ENCODE measurements at places on chromosomes 5 and 9.
A peak's percentile ranks its signal among the peaks of the same experiment; 100 is the strongest.

DNA sequence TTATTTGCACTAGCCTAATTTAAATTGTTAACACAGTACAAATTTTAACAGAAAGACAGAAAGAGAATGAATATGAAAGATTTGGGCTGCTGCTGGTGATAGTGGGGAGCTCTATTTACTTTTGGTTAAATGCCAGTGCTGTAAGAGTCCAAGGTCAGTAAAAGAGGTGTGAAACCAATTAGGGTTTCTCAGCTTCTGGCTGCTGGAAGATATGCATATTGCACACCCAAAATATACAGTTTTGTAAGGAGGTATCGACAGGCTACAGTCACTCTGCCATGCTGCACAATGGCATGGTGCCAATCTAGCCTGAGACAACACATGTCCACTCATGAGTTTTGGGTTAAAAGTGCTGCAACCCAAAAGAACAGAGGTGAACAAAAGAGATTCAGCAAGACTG is 79.3 kb downstream of the PPP2R2B start:
- H3K27me3 ChIP-seq, result no peaks in the 10 kb centered on the region
- H3K27ac ChIP-seq, result no peak overlapping the region
- no peaks in the 10 kb centered on the region for H3K4me1 ChIP-seq
- no peaks in the 10 kb centered on the region for H3K36me3 ChIP-seq
- H3K4me3 ChIP-seq, result no peak overlapping the region
- DNase-seq, result no peak

- H3K27me3 ChIP-seq, result no peaks in the 10 kb centered on the region
- H3K36me3 ChIP-seq, result no peaks in the 10 kb centered on the region
- H3K27ac ChIP-seq, result no peak overlapping the region
Measured at GRCh38 chr9:134501761-134502265, 139.8 kb upstream of the COL5A1 start.

- peak; percentile 66 for DNase-seq
- H3K27me3 ChIP-seq, result no peaks in the 10 kb centered on the region
- no peak overlapping the region for H3K4me3 ChIP-seq
- H3K36me3 ChIP-seq, result peaks cover 62% of the 10 kb centered on the region
- H3K4me1 ChIP-seq, result peaks cover 14% of the 10 kb centered on the region
Measured at GRCh38 chr9:121321016-121321503, 49.0 kb downstream of the STOM start.

DNA sequence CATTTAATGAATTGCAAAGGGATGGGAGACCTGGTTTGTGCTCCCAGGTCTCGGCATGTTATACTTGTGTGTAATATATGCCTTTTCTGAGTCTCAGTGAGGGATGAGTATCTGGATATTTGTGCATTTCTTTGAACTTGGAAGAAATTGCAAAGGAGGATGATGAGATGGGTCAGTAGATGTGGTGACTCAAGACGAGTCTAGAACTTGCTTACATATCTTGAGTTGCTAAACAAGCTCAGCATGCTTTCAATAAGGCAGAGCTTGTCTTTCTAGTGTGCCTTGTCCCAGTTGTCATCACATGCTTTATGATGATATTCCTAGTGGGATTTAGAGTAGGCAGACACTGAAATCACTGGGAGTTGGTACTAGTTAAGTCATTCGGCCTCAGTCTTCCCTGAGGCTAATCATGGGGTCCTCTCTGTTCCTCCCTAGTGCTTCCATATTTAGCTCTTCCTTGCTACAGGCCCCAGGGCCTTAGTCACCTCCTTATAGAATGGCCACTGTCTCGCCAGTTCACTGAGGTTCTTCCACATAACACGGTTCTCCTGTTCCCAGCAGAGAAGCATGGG is 222.3 kb downstream of the ARRDC3 start:
- DNase-seq, result peak; percentile 35
- peaks cover 7% of the 10 kb centered on the region for H3K4me1 ChIP-seq
- H3K27me3 ChIP-seq, result no peaks in the 10 kb centered on the region
- H3K4me3 ChIP-seq, result no peak overlapping the region
- H3K36me3 ChIP-seq, result no peaks in the 10 kb centered on the region

- H3K4me3 ChIP-seq, result peak within 1 kb of the TSS; percentile 91
- peak within 1 kb of the TSS; percentile 63 for H3K27ac ChIP-seq
- DNase-seq, result peak; percentile 98
- no peaks in the 10 kb centered on the region for H3K27me3 ChIP-seq
Measured at GRCh38 chr9:120714088-120714845, at the start of gene MEGF9. Gene MEGF9 (minus strand): TSS chr9:120714470. CDS start chr9:120714358, 112 bp downstream.

DNA sequence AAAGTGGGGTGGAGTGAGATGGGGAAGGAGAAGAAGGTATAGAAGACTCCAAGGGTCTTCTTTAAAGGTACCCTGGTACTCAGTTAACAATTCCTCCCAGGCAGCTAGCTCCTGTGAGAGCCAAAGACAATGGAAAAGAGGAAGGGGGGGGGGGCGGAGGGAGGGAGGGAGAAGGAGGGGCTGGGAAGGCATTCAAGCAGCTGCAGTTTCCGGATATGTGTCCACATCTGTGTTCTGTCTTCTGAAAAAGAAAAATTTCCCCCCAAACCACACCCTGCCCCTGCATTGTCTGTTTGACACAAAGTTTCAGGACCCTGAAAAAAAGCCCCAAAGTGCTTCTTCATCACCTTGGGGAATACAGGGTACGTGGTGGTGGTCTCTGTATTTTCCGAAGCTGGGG is 11.1 kb downstream of the SPRY4 start:
- H3K36me3 ChIP-seq, result peaks cover 57% of the 10 kb centered on the region
- no peak overlapping the region for H3K27ac ChIP-seq
- no peak for DNase-seq
- no peaks in the 10 kb centered on the region for H3K27me3 ChIP-seq
- peaks cover 29% of the 10 kb centered on the region for H3K4me1 ChIP-seq
